ENCODE measurements at places on chromosomes 13 and 19. TPM values are rescaled to one million over a fixed set of nuclear protein-coding genes. Genes with fewer than 3 reads are reported as not detected.

Gene SIGLEC12
- not detected for total RNA-seq

Gene C3
- 256 TPM for total RNA-seq

Gene RYR1
- total RNA-seq = 18.1 TPM

Gene KCNC3
- 0.98 TPM for total RNA-seq

Gene NKPD1
- not detected for total RNA-seq

Gene NLRP9
- not detected for total RNA-seq

Gene ZNF132
- 5.0 TPM for total RNA-seq

Gene SELENOW
- 495 TPM for total RNA-seq

Gene KIR2DL3
- not detected for total RNA-seq

GRCh38 chr13:113886561-113887112, 22.8 kb upstream of the GAS6 start:
- no peaks in the 10 kb centered on the region for H3K27me3 ChIP-seq
- no peaks in the 10 kb centered on the region for H3K36me3 ChIP-seq
- no peak overlapping the region for H3K4me3 ChIP-seq
- no peak overlapping the region for H3K27ac ChIP-seq
- peaks cover 5% of the 10 kb centered on the region for H3K4me1 ChIP-seq

GRCh38 chr13:109985871-109986450, 199.6 kb upstream of the IRS2 start:
- no peaks in the 10 kb centered on the region for H3K36me3 ChIP-seq
- no peak overlapping the region for H3K27ac ChIP-seq
- no peaks in the 10 kb centered on the region for H3K4me1 ChIP-seq
- no peak overlapping the region for H3K4me3 ChIP-seq
- DNase-seq = no peak

DNA sequence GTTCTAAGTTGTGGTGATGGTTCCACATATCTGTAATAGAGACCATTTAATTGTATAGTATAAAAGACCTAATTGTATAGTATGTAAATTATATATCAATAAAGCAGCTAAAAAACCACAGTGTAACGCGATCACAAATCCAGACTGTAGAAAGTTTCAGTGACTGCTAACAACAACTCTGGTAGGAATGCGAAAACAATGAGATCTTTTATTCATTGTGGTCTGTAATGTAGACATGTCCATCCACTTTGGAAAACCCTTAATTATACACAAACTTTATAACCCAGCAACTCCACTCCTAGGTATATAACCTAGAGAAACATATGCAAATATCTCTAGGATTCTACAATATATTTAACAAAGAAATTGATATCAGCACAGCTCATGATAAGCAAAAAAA, 549.5 kb downstream of the SLITRK1 start:
- no peak overlapping the region for H3K27ac ChIP-seq
- H3K4me1 ChIP-seq = no peaks in the 10 kb centered on the region
- no peaks in the 10 kb centered on the region for H3K27me3 ChIP-seq

- H3K27ac ChIP-seq = no peak overlapping the region
- no peak overlapping the region for H3K4me3 ChIP-seq
- no peaks in the 10 kb centered on the region for H3K36me3 ChIP-seq
- H3K27me3 ChIP-seq = no peaks in the 10 kb centered on the region
Observed at GRCh38 chr13:19150712-19151228, 30.9 kb downstream of the TUBA3C start.

GRCh38 chr19:18496980-18497256, 25.0 kb downstream of the ELL start:
- DNase-seq = no peak
- no peak overlapping the region for H3K27ac ChIP-seq
- H3K27me3 ChIP-seq = no peaks in the 10 kb centered on the region

- H3K27me3 ChIP-seq = no peaks in the 10 kb centered on the region
- no peaks in the 10 kb centered on the region for H3K4me1 ChIP-seq
- peak overlapping the region; percentile 38 for H3K27ac ChIP-seq
- no peaks in the 10 kb centered on the region for H3K36me3 ChIP-seq
Observed at GRCh38 chr13:98253526-98253925, 76.5 kb upstream of the RNF113B start.

- no peaks in the 10 kb centered on the region for H3K36me3 ChIP-seq
- no peak overlapping the region for H3K4me3 ChIP-seq
- no peak overlapping the region for H3K27ac ChIP-seq
- no peaks in the 10 kb centered on the region for H3K4me1 ChIP-seq
Observed at GRCh38 chr13:50290186-50290585, 274.9 kb downstream of the KCNRG start.

DNA sequence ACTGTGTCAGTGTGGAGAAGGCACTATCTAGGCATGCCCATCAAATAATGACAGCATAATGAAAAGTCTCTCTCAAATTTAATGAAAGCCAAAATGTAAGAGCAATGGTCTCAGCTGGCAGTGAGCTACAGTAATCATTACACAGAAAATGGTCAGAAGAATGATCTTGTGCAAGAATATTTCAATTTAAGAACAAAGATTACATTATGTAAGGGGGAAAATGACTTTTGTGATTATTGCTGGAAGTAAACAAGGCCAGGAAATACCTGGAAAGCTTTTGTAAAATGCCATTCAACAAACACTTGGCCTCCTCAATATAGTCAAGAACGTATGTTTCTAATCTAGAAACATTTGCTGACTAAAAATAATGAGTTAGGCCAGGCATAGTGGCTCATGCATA, 89.1 kb downstream of the CAB39L start:
- DNase-seq = no peak
- peaks cover 63% of the 10 kb centered on the region for H3K4me1 ChIP-seq
- no peaks in the 10 kb centered on the region for H3K27me3 ChIP-seq
- H3K27ac ChIP-seq = peak overlapping the region; percentile 93
- H3K4me3 ChIP-seq = no peak overlapping the region
- no peaks in the 10 kb centered on the region for H3K36me3 ChIP-seq

DNA sequence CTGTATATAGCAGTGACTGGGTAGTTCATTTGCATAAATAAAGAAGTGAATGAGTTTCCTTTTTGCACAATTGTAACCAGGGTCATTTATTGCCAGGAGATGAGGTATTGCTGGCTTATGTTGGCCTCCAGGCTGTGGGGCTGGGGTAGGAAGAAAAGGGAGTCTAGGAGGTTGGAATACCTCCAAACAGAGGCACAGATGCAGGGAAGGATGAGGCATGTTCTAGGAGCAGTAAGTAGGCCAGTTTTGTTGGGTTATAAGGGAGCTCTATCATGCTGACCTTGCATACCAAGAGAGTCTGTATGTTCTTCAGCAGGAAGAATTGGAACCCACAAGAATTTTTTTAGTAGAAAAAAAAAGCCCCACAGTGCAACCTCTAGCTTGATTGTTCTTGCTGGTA, 17.2 kb upstream of the CYSLTR2 start:
- no peak overlapping the region for H3K4me3 ChIP-seq
- no peak for DNase-seq
- H3K27me3 ChIP-seq = no peaks in the 10 kb centered on the region
- H3K27ac ChIP-seq = no peak overlapping the region
- no peaks in the 10 kb centered on the region for H3K36me3 ChIP-seq
- H3K4me1 ChIP-seq = no peaks in the 10 kb centered on the region

DNA sequence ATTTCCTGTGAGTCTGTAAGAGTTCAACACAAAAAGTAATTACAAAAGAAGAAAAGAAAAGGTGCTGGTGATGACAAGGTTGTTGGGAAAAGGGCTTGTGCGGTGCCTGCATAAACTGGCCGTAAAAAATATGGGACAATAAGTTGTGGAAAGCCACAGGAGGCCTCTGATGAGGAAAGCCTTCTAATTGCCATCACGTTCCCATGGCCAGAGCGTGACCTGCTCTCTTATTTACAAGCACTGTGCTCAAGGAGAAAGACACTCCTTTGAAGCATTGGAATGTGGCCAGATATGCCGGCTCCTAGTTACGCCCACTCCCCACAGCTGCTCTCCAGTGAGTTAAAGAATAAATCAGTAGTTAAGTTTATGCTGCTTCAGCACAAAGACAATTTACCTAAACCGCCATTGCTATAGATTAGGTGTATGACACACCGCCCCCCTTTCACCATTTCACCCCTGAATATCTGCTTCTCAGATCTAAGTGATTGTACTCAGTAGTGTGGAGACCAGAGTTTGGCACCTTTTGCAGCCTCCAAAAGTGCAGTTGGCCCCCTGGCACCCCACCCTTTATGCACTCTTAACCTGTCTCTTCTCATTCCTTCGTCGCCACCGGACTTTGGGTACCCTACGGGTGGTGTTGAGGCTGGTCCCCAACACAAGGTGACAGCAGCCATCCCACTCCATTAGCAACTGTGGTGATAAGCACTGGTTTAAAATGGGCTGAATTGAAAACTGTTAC, 8.1 kb upstream of the PGLYRP1 start:
- DNase-seq = no peak
- H3K27me3 ChIP-seq = peaks cover 36% of the 10 kb centered on the region
- no peak overlapping the region for H3K27ac ChIP-seq
- no peak overlapping the region for H3K4me3 ChIP-seq
- no peaks in the 10 kb centered on the region for H3K36me3 ChIP-seq

GRCh38 chr13:44371421-44371820, 2.2 kb upstream of the SERP2 start:
- H3K27me3 ChIP-seq = no peaks in the 10 kb centered on the region
- H3K4me3 ChIP-seq = no peak overlapping the region
- DNase-seq = no peak

- H3K27me3 ChIP-seq = no peaks in the 10 kb centered on the region
- peak overlapping the region; percentile 69 for H3K4me3 ChIP-seq
- H3K27ac ChIP-seq = peak overlapping the region; percentile 82
- peak; percentile 23 for DNase-seq
- H3K36me3 ChIP-seq = peaks cover 2% of the 10 kb centered on the region
Observed at GRCh38 chr19:53394522-53394973, 401 bp upstream of the ZNF765 start.

DNA sequence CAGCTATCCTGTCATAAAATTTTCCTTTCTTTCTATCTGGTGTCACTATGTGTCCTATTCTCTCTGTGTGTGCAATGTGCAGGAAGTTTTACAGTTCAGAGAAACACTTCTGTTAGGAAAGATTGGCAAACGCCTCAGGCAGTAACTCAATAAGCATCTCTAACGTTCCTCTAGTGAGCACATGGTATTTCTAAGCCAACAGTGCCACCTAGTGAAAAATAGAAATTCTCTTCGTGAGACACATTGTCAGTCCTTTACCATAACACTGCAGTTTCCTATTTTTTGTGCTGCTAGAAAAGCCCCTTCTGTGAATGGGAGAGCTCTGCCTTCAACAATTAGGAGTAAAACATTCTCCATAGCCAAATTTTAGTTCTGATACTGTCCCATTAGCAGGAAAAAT, 50.7 kb downstream of the ZNF723 start:
- no peaks in the 10 kb centered on the region for H3K36me3 ChIP-seq
- H3K27me3 ChIP-seq = no peaks in the 10 kb centered on the region
- peak; percentile 9 for DNase-seq
- H3K27ac ChIP-seq = no peak overlapping the region
- H3K4me3 ChIP-seq = no peak overlapping the region
- no peaks in the 10 kb centered on the region for H3K4me1 ChIP-seq

DNA sequence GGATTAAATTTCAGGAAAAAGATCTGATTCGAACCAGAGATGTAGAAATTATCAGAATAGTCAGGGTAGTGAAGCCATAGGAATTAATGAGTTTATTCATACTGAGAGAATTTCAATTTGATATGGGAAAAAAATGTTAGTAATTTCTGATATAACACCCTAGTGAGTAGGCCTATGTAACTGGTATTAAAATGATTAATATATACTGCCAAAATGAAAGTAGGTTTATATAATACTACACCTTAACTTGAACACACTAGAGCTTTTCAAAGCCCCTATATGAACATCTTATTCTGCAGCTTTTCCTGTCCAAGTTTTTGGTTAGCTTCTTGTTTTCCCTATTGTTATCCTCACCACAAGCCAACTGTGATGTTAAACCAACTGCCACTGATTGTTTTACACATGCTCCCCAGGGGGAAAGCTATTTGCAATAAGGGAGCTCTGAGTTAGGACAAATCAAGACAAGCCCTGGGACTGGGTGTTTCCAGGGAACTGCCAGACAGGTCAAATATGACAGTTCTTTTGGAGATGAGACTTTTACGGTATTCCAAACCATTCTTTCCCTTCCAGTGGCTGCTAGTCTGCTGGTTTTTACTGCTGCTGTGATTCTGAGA, 45.3 kb downstream of the FNDC3A start:
- peaks cover 4% of the 10 kb centered on the region for H3K36me3 ChIP-seq
- H3K27ac ChIP-seq = no peak overlapping the region
- no peaks in the 10 kb centered on the region for H3K27me3 ChIP-seq
- no peak overlapping the region for H3K4me3 ChIP-seq
- DNase-seq = no peak

DNA sequence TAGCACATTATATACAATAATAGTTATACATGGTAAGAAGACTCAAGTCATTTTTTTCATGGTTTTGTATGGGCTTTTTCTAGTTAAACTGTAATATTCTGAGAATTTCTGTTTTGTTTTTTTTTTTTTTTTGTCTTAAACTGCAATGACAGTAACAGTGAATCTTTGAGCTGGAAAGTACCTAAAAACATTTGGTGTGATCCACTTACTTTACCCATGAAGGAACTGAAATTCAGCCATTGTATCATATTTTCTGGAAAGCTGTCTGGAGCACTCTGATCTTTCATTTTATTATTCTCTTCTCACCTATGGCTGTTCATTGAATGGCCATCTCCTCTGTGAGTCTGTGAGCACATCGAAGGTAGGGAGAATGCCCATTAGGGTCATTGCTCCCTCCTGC, 37.8 kb downstream of the MYO16 start:
- no peak overlapping the region for H3K27ac ChIP-seq
- no peak for DNase-seq
- no peaks in the 10 kb centered on the region for H3K36me3 ChIP-seq
- no peaks in the 10 kb centered on the region for H3K27me3 ChIP-seq

GRCh38 chr19:3644351-3645066, 17.9 kb upstream of the CACTIN start:
- H3K27ac ChIP-seq = peak overlapping the region; percentile 47
- no peaks in the 10 kb centered on the region for H3K36me3 ChIP-seq
- H3K27me3 ChIP-seq = no peaks in the 10 kb centered on the region
- H3K4me3 ChIP-seq = no peak overlapping the region

DNA sequence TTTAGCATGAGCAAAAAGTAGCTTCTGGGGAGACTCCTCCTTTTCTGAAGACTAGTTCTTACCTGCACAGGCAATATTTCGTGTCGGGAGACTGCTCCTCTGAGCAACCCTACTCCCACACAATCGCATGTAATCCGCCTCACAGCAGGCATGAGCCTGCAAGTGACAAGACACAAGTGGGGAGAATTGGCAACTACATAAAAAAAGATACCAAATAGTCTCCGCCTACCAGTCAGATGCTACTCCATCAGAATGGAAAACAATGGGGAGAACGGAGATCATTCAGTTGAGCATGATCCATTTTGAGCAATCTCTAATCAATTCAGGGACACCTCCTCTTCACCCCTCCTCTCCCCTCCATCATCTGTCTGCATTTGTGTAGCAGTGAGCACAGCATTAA, 321.0 kb downstream of the COG6 start:
- no peak for DNase-seq
- no peak overlapping the region for H3K4me3 ChIP-seq
- H3K27ac ChIP-seq = no peak overlapping the region
- H3K36me3 ChIP-seq = no peaks in the 10 kb centered on the region
- H3K4me1 ChIP-seq = no peaks in the 10 kb centered on the region
